Pancreas (tissue), 10 donors: ENCODE measurements at places on chromosomes 4 and X. TPM values are rescaled to one million over a fixed set of nuclear protein-coding genes. Genes with fewer than 3 reads are reported as not detected.

The PWWP3B gene
- 5.2 TPM for total RNA-seq

The TAF7L gene
- total RNA-seq = not detected

The HTN3 gene
- total RNA-seq = not detected

The SLC38A5 gene
- 63.3 TPM for total RNA-seq

DNA sequence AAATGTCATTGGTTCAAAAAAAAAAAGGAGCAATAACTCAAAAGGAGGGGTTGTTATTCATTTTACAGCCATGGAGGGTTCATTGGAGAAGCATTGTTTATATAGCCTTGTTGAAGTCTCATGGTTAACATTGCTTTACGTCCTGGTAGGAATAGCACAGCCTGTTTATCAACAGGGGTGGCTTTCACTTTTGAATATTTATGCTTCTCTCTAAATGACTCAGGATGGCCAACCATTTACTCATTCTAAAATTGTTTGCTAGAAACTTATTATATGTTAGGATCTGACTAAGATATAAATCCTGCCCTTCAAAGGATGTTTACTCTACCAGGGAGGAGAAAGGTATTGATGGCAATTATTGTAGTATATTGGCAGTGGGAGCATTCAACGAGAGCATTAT, 534.1 kb upstream of the GALNTL6 start:
- no peak for DNase-seq

GRCh38 chr4:24003496-24003895, 113.6 kb upstream of the PPARGC1A start:
- no peak for DNase-seq

DNA sequence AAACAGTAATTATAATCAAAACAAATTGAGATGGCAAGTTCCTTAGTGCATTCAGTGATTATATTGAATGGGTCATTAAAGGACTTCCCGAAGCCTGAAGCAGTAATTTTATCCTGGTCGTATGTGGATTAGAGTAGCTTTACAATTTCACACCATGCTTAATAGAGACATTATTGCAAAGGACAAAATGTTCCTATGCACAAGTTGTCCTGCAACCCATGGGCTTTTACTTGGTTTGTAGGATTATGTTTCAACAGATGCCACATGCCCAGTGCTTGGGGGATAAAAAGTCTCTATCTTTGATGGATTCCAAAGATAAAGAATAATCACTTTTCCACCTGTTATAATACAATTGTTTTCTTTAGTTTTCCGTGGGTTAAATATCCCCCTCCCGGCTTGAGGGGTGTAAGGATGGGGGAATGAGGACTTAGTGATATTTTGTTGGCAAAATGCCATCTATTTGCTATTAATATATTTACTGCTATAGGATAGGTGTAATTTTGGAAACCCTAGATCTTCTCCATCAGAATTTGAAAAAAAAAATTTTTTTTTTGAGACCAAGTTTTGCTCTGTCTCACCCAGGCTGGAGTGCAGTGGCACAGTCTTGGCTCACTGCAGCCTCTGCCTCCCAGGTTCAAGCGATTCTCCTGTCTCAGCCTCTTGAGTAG, 156.5 kb upstream of the ETNPPL start:
- no peak for DNase-seq

- peak; percentile 45 for DNase-seq
Measured at GRCh38 chr4:80365928-80366327, 30.4 kb downstream of the CFAP299 start.

- no peak for DNase-seq
Measured at GRCh38 chrX:3540105-3540504, 173.3 kb downstream of the PRKX start.

GRCh38 chr4:166064721-166065120, 191.7 kb downstream of the TLL1 start:
- no peak for DNase-seq

DNA sequence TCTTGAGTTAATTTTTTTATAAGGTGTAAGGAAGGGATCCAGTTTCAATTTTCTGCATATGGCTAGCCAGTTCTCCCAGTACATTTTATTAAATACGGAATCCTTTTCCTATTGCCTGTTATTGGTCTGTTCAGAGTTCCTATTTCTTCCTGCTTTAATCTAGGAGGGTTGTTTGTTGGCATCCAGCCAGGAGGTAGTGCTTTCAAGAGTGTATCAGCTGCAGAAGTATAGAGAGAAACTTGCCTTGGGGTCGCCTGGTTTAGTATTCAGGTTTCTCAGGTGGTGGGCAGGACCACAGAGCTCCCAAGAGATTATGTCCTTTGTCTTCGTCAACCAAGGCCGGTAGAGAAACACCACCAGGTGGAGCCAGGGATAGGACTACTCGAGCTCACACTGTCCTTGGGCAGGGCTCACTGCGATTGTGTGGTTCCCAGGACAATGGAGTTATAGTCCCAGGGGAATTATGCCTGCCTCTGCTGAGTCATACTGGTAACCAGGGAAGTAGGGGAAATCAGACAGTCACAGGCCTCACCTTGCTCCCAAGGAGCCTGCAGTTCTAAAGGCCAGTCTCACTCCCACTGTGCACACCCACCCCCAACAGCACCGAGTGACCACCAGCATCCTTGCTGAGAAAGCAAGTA, 168.1 kb downstream of the VSIG4 start:
- DNase-seq = no peak

GRCh38 chr4:35562861-35563260, 681.5 kb downstream of the ARAP2 start:
- DNase-seq = no peak

- DNase-seq = no peak
Measured at GRCh38 chrX:68880846-68881552, 52.2 kb downstream of the EFNB1 start.

GRCh38 chr4:125313989-125314667, 627 bp upstream of the FAT4 start:
- no peak for DNase-seq

GRCh38 chr4:153013202-153013977, 77.3 kb downstream of the FHDC1 start:
- DNase-seq = no peak

DNA sequence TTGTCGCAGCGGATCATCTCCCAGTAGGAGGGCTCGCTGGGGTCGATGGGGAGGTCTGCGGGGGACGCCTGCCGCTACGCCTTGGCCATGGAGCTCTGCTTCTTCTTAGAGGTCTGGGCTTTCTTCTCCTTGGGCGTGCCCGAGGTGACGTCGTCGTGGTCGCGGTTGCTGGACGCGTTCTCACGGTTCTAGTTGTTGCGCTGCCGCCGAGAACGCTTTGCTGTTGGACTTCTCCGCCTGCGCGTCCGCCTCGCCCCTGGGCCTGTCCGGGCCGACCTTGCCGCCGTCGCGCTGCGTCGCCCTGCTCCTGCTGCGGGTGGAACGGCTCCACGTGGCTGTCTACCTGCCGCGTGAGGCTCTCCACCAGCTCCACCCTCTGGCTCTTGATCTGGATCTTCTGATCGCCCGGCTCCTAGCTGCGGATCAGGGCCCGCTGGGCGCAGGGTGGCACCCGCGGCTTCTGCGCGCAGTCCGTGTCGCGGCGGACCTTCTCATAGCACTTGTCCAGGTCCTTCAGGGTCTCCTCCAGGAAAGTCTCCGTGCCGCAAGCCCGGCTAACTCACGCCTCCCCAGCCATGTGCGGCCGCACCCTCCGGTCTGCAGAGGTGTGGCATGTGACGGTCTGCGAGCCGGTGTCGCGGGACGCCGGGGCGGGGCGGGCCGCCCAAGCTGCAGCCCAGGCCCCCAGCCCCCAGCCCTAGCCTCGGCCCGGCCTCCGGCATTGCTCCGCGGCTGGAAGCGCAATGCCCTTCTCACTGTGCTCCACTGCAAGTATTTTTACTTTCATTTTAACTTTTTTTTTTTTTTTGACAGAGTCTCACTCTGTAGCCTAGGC, 40.5 kb upstream of the OGT start:
- peak; percentile 74 for DNase-seq

GRCh38 chr4:70138751-70139150, 15.3 kb upstream of the PRR27 start:
- no peak for DNase-seq

- no peak for DNase-seq
Measured at GRCh38 chr4:97396605-97397004, 746.7 kb downstream of the STPG2 start.
